CD4-positive, alpha-beta T cell treated with Interleukin-10 for 1 hour (primary cell): ENCODE measurements at places on chromosomes 5 and 9.

- no peak for DNase-seq
Observed at GRCh38 chr9:91995000-91995655, 45.1 kb upstream of the ROR2 start.

GRCh38 chr5:113117543-113118115, 141.0 kb downstream of the DCP2 start:
- DNase-seq: no peak

DNA sequence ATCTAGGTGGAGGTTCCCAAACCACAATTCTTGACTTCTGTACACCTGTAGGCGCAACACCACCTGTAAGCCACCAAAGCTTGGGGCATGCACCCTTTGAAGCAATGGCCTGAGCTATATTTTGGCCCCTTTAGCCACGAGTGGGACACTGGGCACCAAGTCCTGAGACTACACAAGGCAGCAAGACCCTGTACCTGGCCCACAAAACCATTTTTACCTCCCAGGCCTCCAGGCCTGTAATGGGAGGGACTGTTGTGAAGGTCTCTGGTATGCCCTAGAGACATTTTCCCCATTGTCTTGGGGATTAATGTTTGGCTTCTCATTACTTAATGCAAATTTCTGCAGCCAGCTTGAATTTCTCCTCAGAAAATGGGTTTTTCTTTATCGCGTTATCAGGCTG, 24.6 kb upstream of the FAM151B start:
- no peak for DNase-seq

- no peak for DNase-seq
Observed at GRCh38 chr9:136049491-136050265, 45.4 kb downstream of the NACC2 start.

DNA sequence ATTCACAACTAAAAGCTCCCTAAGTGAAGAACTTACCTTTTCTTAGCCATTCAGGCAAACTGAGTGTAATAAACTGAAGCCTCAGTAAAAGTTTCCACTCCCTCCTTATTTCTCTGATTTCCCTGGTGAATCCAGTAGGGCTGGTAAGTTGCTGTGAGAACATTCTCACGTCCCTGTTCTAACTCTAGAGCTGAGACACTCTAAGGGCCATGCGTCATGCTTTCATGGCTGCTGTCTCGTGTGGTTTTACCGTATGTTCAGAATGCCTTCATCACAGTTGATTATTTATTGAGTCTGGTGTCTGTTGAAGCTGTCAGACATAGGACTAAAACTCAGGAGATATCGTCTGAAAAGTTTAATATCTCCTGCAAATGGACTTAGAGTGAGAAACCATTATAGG, 1.3 kb downstream of the OR2S2 start:
- DNase-seq: no peak

DNA sequence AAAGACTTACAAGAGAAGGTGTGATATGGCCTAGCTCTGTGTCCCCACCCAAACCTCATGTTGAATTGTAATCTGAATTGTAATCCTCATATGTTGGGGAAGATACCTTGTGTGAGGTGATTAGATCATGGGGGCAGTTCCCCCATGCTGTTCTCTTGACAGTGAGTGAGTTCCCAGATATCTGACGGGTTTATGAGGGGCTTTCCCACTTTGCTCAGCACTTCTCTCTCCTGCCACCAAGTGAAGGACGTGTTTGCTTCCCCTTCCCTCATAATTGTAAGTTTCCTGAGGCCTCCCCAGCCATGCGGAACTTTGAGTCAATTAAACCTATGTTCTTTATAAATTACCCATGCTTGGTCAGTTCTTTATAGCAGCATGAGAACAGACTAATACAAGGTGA, 49.0 kb downstream of the CDO1 start:
- DNase-seq: no peak

DNA sequence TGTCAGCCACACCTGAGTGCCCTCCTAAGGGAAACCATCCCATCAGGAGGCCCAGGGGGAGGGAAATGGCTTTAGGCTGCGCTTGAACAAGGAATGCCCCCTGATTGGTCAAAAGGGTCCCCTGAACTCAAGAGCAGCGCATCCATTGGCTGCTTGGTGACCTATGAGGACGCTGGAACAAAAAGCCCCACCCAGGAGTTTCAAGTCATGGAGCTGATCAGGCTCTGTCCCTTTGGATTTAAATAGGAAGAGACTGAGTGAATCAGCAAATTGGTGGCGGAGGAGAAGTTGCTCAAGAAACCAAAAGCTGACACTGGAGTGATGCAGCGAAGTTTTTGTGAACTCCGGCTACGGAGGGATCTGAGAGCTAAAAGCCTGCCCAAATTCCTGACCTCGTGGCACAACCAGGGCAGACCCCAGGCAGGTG, 66.7 kb downstream of the SMIM23 start:
- no peak for DNase-seq

- peak; percentile 60 for DNase-seq
Observed at GRCh38 chr5:36877667-36878391, 1.3 kb downstream of the NIPBL start.

- no peak for DNase-seq
Observed at GRCh38 chr5:118796081-118796480, 192.3 kb downstream of the DTWD2 start.

DNA sequence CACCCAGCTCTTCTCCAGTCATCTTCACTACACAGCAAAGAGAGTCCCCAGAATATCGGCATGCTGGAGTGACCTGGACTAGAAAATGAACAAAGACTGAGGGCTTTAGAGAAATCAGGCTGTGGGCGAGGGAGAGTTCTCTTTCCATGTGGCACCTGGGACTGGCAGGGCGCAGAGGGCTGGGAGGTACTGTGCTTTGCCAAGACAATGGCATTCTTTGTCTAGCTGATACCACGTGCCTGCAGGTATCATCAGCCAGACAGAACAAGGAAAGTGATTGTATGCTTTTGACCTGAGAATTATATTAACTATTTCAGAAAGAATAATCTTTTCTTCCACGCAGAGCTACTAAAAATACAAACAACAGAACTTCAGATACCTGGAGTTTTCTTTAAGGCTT, 30.5 kb downstream of the DDX31 start:
- no peak for DNase-seq

DNA sequence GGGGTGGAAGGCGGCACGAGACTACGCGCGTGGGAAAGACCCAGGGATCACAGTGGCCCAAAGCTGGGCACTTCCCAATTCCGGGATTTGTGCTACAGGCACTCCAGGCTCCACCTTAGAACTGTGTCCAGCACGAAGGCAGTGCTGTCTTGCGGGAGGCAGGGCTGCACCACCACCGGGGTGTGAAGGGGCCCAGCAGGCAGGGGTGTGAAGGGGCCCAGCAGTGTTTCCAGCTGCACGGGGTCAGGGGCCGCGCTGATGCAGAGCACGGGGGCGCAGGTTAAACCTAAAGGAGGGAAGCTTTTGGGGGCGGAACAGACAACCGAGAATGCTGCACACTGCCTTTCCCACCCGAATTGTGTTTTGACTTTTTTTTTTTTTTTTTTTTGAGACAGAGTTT, 1.1 kb upstream of the PDCD6 start:
- DNase-seq: no peak

DNA sequence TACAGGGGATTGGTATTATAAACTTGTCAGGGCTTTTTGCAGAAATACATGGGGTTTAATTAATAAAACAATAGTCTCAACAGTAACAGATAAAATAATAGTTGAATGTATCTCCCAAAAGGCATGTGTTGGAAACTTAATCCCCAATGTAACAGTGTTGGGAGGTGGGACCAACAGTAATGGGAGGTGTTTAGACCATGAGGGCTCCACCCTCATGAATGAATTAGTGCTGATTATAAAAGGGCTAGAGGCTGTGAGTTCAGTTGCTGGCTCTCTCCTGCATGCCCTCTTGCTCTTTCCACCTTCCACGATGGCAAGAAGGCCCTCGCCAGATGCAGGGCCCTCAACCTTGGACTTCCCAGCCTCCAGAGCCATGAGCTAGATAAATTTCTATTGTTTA, 56.3 kb downstream of the STK10 start:
- no peak for DNase-seq

- no peak for DNase-seq
Observed at GRCh38 chr5:150188146-150188842, 1.6 kb upstream of the SLC6A7 start.
